ENCODE measurements at places on chromosomes 7 and 10.

DNA sequence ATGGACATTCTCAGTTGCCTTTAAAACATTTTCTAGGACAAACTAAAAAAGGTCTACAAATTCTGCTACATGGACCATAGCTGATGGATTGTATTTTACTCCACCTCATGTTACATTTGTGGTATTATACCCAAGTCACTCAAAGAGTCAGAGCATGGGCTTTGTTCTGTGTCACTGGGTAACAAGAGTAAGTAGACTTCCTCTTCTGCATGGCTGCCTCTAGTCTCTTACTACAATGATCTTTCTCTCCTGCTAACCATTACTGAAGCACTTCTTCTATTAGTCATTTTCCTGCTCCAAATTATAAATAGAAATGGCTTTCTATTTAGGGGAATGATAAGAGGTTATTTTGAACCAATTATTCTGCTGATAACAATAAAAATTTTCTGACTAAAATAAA is 727.4 kb upstream of the NRP1 start:
- no peak for DNase-seq

GRCh38 chr7:86815556-86815955 is 171.8 kb downstream of the GRM3 start:
- no peak for DNase-seq

GRCh38 chr10:133307776-133308420 is 774 bp downstream of the TUBGCP2 start:
- peak; percentile 39 for DNase-seq

DNA sequence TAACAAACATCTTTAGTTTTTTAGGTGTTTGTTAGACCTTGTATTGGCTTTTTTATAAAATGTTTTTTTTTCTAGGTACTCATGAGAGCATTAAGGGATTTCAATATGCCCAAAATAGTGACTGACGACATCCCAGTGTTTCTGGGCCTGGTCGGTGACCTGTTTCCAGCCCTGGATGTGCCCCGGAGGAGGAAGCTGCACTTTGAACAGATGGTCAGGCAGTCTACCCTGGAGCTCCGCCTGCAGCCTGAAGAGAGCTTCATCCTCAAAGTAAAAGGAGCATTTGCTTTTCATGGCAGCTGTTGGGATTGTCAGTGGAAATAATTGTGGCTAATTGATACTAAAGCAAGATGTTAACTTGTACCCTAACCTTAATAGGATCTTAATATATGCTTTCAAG is 161.5 kb downstream of the DNAH11 start:
- DNase-seq, result no peak

- DNase-seq, result no peak
These were observed 69.4 kb downstream of the ARMH3 start for GRCh38 chr10:101986624-101986971.

GRCh38 chr7:125908711-125909110 is 979.1 kb upstream of the POT1 start:
- no peak for DNase-seq

- no peak for DNase-seq
These were observed 272.7 kb upstream of the MBL2 start for GRCh38 chr10:53045315-53045714.

- no peak for DNase-seq
These were observed 51.3 kb downstream of the HIPK2 start for GRCh38 chr7:139726485-139726869.

- no peak for DNase-seq
These were observed 80.3 kb upstream of the EFCAB10 start for GRCh38 chr7:105661625-105662024.

GRCh38 chr10:354901-355617 is 219.8 kb downstream of the ZMYND11 start:
- no peak for DNase-seq

- DNase-seq, result no peak
These were observed 64.2 kb upstream of the RAPGEF5 start for GRCh38 chr7:22420973-22421635.

GRCh38 chr7:103989200-103989784 is at the start of gene RELN:
RELN (minus strand) TSS chr7:103989658; CDS start chr7:103989356, 302 bp downstream.
- DNase-seq, result no peak

GRCh38 chr7:139034855-139035585 is 822 bp downstream of the ZC3HAV1L start:
- no peak for DNase-seq

GRCh38 chr7:149468208-149468607 is 7.3 kb upstream of the ZNF777 start:
- DNase-seq, result no peak

GRCh38 chr7:66503036-66503370 is 125.7 kb upstream of the KCTD7 start:
- DNase-seq, result no peak

DNA sequence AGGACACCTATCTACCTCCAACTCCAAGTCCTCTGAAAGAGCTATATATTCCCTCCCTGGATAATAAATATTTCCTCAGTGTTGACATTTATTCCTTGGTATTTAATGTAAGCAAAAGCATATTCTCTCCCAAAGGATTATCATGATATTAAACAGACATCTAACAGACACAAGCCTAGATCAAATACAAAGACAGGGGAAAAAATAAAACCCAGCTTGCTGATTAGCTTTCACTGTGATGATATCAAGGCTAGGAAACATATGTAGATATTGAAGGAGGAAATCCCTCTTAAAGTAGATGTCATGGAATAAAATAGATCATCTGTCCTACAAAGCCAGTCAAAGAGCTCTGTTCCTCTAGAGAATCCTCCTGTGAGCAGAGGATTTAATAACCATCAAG is 95.2 kb downstream of the CRPPA start:
- DNase-seq, result no peak

- DNase-seq, result no peak
These were observed 136.5 kb downstream of the EPC1 start for GRCh38 chr10:32210306-32211045.

DNA sequence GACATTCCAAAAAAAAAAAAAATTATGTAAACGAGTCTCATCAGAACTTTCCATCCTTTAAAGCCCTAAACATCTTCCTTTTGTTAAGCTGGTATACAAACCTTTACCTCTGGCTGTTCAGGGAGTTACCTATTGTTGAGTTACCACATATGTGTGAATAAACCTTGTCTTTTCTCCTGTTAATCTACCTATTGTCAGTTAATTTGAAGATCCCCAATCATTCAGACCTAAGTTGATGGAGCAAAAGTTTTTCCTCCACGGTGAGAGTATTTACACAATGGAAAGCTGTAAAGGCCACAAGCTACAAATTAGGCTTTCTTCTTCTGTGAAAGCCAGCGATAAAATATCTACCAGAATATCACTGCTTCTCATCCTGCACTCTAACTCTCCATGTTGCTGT is 80.3 kb downstream of the SKAP2 start:
- no peak for DNase-seq

- DNase-seq, result no peak
These were observed 31.1 kb upstream of the TOMM7 start for GRCh38 chr7:22853674-22854157.

DNA sequence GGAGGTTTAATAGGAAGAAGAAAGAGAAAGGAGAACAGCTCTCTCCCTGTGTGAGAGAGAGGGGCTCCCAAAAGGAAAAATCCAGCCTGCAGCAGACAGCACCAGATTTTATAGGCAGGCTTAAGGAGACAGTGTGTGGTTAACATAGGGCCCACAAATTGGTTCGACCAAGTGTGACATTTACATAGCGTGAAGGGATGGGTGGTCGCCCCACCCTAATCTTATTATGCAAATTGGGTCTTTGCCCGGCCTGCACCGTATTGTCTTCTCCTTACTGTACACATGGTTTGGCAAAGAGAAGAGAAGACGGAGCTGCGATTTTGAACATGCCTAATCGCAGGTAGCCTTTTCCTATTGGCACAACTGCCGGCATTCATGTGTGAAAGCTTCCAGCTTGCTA is 756.3 kb downstream of the NXPH1 start:
- DNase-seq, result no peak

DNA sequence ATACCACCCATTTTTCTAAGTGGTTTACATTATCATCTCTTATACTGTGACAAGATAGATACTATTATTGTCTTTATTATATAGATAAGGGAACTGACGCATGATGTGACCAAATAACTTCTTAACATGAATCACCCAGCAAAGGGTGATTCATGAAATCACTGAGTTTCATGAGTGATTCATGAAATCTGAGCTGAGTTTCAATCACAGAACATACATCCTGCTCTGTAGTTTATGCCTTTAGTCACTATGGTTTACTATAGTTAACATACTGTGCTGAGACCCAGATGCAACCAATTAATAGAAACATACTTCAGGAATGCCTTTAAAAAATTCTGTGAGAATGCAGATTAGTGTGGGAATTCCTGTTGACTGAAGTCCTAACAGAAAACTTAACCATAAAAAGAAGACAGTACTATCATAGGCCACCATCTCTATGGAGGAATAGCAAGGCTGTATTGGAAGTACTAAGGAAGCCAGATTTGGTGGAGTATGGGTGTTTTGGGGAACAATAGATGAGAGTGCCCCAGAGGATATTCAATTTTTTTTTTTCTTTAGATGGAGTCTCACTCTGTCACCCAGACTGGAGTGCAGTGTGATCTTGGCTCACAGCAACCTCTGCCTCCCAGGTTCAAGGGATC is 43.1 kb upstream of the SEMA3A start:
- DNase-seq, result no peak

DNA sequence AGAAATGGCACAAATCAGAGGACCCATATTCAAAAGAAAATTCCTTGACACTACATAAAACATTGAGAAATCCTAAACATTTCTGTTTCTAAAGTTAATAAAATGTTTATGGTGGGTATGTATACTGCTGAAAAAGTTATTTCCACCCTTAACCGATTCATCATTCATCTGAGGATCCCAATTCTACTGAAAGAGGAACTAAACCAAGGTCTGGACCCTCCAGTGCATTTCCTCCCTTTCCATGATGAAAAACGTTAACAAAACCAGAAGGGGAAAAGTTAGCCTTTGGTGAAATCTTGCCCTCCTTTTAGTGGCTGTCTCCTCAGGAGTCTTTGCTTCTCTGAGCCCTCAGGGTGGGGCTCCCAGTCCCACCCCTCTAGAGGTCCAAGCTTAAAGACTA is 144.5 kb upstream of the ASAH2 start:
- DNase-seq, result no peak

DNA sequence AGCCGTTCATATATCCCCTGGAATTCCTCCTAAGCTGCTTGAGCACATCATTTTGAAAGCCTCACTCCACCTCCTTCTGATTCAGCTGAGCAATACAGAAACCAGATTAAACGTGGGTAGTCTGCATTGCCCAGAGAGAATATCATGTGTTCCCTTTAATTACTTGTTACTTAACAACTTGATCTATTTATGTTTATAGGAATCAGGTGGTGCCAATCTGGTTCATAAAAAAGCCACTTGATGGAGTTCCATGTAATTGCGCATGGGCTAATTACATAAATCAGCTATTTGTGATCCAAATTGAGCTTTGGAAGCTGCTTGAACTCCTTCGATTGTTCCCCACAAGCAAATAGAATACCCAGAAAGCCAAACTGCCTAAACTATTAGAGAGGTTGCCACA is 114.7 kb upstream of the ADCY1 start:
- no peak for DNase-seq

DNA sequence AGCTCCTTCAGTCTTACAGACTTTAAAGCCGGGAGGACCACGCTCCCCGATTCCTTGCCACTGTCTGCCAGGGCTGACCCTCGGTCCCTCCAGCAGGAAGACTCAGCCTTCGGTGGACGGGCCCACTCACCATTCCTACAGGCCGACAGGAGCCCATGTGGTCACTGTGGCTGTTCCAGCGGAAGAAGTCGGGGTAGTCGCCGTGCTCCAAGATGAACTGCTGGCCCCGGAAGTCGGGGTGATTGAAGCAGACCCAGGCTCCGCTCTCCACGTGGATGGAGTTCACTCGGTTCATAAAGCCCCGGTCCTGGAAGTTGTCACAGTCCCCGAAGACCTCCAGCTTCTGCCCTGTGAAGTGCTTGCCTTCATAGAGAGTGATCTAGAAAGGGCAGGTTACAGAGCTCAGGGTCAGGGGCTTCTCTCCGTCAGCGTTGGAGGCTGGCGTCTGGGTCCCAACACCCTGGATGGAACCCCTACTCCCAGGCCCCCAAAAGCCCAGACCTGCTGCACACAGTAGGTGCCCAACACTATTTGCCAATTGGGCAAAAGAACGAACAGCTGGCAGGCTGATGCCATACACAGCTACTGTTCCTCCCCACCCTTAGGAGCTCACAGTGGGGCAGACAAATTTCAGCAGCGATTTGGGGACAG is 1.9 kb downstream of the CRYGN start:
- no peak for DNase-seq

GRCh38 chr7:113892818-113893217 is 26.0 kb downstream of the PPP1R3A start:
- no peak for DNase-seq

DNA sequence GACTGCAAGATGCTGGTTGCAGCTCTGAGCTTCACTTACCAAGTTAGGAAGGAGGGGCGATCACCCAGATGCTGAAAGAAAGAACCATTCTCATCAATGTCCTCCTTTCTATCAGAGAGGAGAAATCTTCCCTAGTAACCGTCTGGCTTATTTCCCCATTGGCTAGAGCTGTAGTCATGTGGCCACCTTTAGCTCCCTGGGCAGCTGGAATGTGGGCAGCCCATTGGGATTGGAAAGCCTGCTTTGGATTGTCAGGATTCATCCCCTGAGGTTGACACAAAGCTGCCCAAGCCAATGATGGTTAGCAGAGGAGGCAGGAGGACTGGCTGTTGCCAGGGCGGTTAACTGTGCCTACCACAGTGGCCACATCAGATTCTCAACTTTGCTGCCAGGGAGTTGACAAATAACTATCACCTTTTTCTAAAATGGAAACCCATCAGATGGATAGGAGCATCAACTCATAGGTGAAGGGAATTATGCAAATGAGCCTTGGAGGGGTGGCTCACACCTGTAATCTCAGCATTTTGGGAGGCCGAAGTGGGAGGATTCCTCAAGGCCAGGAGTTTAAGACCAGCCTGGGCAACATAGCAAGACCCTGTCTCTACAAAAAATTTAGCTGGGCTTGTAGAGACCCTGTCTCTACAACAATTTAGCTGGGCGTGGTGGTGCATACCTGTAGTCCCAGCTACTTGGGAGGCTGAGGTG is 206.4 kb upstream of the GALNT17 start:
- no peak for DNase-seq

- no peak for DNase-seq
These were observed 23.9 kb downstream of the VSIR start for GRCh38 chr10:71749396-71749795.

DNA sequence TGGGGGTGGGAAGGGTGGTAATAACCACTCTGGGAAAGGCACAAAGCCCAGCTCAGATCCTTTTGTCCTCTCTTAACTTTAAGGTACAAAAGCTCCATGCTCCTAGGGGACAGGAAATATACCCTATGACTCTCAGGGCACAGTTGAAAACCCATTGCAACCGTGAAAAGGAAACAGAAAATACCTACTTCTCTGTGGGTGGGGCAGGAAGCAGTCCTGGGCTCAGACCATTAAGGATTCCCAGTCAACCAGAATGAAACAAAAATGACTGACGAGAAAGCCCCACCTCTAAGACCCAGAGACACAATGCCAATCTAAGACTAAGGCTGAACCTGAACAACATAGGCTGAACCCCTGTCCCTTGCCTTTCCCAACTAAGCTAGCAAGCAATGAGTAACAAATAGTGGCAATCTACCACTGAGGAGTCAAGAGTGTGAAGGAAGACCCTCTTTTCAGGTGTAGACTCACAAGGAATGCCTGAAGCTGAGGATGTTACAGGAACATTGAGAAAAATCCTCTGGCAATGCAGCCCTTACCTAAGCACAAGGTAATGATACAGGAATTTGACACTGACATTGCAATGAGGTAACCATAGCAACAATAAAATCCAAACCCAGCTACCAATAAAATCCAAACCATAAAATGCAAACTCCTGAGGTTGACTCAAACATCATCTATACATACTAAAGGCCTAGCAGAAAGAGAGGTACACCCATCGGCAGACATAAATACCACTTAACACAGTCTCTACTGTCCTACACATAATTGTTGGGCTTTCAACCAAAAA is 380.1 kb downstream of the HPSE2 start:
- no peak for DNase-seq
